ENCODE measurements at places on chromosomes 3 and 15. TPM values are rescaled to one million over a fixed set of nuclear protein-coding genes. Genes with fewer than 3 reads are reported as not detected.

Gene XIRP1
- 0.07 TPM for total RNA-seq

Gene UBE2Q2
- 61.5 TPM for total RNA-seq

Gene MINAR1
- 1.6 TPM for total RNA-seq

Gene RNF7
- 24.0 TPM for total RNA-seq

Gene PLA2G4B
- 1.2 TPM for total RNA-seq

Gene SLC6A20
- total RNA-seq = not detected

Gene ZIC4
- total RNA-seq = not detected

Gene GOLGA6D
- not detected for total RNA-seq

Gene SACM1L
- total RNA-seq = 38.1 TPM

Gene BNC1
- total RNA-seq = 0.91 TPM

Gene AHSG
- not detected for total RNA-seq

Gene STAB1
- total RNA-seq = 0.59 TPM

Gene CALML4
- 1.6 TPM for total RNA-seq

Gene C3orf85
- not detected for total RNA-seq

Gene NXPE3
- total RNA-seq = 40.8 TPM

Measured in smooth muscle cell of the pulmonary artery (primary cell).